ENCODE measurements at places on chromosomes 3 and 15. TPM values are rescaled to one million over a fixed set of nuclear protein-coding genes. Genes with fewer than 3 reads are reported as not detected.

GRIP2 gene
- total RNA-seq, result 1.2 TPM

DNA sequence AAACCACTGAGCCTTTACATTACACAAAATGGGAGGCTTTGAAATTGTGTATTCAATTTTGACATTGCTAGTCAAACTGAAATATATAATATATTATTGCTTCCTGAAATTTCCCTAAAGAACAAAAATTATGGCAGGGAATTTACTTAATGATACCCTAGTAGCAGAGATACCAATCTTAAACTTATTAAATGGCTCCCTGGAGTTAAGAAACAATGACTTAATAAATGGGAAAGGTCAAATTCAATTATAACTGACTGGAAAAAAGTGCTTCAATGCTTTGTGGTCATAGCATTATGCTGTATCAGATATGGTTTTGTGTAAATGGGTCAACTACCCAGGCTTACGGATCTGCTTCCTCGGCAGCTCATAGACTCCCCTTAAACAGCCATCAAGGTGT is 244.1 kb downstream of the CNTN3 start:
- H3K27me3 ChIP-seq, result no peaks in the 10 kb centered on the region
- DNase-seq, result no peak
- no peak overlapping the region for H3K4me3 ChIP-seq
- H3K4me1 ChIP-seq, result no peaks in the 10 kb centered on the region

DNA sequence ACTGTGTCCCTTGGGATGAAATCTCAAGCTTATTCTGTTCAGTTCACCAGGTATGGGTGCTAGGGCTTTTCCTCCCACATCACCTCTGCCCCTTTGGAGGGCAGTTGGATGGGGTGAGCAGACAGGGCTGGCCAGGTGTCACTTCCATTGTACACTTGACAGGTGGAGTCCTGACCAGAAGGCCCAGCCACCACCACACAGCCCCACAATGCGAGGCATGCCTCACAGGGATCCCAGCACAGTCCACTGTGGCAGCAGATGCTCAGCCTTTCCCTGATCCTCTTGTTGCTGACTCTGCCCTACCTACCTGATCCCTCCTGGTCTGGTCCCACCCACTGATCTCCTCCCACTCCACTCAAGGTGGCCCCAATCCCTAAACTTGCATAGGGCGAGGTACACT is 88.2 kb downstream of the ANP32A start:
- no peaks in the 10 kb centered on the region for H3K27me3 ChIP-seq
- DNase-seq, result no peak
- H3K4me3 ChIP-seq, result no peak overlapping the region
- H3K4me1 ChIP-seq, result no peaks in the 10 kb centered on the region
- H3K36me3 ChIP-seq, result no peaks in the 10 kb centered on the region

- no peak overlapping the region for H3K4me3 ChIP-seq
- peak; percentile 46 for DNase-seq
- no peaks in the 10 kb centered on the region for H3K27me3 ChIP-seq
- H3K27ac ChIP-seq, result peak overlapping the region; percentile 87
- no peaks in the 10 kb centered on the region for H3K4me1 ChIP-seq
These were observed 75.5 kb downstream of the ADAMTS9 start for GRCh38 chr3:64612082-64612860.

DNA sequence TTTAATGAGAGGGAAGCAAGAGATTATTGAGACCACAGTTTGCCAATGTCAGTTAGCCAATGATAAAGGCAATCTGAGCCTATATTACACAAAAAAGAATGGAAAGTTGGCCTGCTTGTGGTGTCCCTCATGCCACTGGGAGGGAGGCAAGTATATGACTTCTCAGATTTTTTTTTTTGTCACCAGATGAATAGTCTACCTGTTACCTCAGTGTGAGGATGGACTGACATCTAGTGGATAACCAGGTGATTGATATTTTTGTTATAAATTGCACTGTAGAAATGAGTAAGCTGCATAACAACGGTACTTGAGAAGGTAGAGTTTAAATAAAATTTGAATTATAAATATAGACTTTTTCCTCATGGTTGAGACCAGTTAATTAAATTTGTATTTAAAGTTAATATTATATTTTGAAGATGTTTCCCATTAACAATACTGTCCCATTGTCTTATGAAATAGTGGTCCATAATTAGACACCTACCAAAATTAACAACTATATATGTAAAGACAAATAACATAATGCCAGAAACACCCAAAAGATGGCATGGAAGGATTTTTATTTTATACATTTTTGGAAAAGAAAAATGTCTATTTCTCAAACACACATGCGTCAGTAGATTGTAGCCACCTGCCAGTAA is 237.8 kb upstream of the GADL1 start:
- no peaks in the 10 kb centered on the region for H3K27me3 ChIP-seq
- H3K4me1 ChIP-seq, result no peaks in the 10 kb centered on the region
- DNase-seq, result no peak
- no peak overlapping the region for H3K27ac ChIP-seq
- no peaks in the 10 kb centered on the region for H3K36me3 ChIP-seq

GRCh38 chr3:182969277-182969676 is 11.1 kb downstream of the DCUN1D1 start:
- H3K27ac ChIP-seq, result no peak overlapping the region
- H3K27me3 ChIP-seq, result no peaks in the 10 kb centered on the region
- no peak overlapping the region for H3K4me3 ChIP-seq
- no peaks in the 10 kb centered on the region for H3K36me3 ChIP-seq

- H3K4me3 ChIP-seq, result no peak overlapping the region
- no peak for DNase-seq
- no peak overlapping the region for H3K27ac ChIP-seq
- H3K4me1 ChIP-seq, result no peaks in the 10 kb centered on the region
These were observed 19.3 kb downstream of the PAQR5 start for GRCh38 chr15:69318033-69318432.

DNA sequence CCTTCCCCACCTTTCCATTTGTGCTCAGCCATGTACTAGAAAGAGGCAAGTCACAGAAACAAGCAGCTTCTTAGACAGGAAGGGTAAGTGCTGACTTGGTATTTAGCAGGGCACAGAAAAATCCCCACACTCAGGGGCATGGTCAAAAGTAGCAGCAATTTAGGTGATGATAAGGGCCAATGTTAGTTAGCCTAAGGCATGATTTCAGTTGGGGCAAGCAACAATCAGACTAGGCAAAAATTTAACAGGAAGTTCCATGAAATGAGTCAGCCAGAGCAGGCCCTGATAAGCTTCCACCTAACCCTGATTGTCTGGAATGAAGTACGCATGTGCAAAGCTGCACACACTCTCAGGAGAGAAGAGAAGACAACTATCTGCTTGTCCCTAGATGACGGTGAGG is 423.4 kb upstream of the UBE2E2 start:
- no peak for DNase-seq
- H3K27me3 ChIP-seq, result no peaks in the 10 kb centered on the region
- H3K4me3 ChIP-seq, result no peak overlapping the region
- H3K4me1 ChIP-seq, result no peaks in the 10 kb centered on the region

- H3K4me3 ChIP-seq, result no peak overlapping the region
- H3K27ac ChIP-seq, result no peak overlapping the region
- H3K27me3 ChIP-seq, result peaks cover 11% of the 10 kb centered on the region
- no peaks in the 10 kb centered on the region for H3K4me1 ChIP-seq
These were observed 514.1 kb downstream of the MECOM start for GRCh38 chr3:169149349-169149890.

DNA sequence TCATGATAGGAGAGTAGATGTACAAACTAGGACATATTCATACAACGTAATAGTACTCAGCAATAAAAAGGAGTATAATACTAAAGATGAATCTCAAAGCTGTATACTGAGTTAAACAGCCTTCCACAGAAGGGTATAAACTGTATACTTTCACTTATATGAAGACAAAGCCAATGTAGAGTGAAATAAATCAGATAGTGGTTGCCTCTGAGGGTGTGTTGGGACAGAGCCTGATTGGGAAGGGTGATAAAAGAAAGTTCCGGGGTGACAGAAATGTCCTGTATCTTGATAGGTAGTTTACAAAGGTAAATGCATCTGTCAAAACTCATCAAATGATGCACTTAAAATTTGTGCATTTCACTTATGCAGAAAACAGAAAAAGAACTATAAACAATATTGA is 122.5 kb downstream of the ADAM10 start:
- H3K27me3 ChIP-seq, result no peaks in the 10 kb centered on the region
- no peak for DNase-seq
- H3K27ac ChIP-seq, result peak overlapping the region; percentile 81
- no peaks in the 10 kb centered on the region for H3K36me3 ChIP-seq
- peaks cover 6% of the 10 kb centered on the region for H3K4me1 ChIP-seq

UBP1 gene
- 67.3 TPM for total RNA-seq

GRCh38 chr3:159077860-159078259 is 276.0 kb downstream of the MFSD1 start:
- H3K4me3 ChIP-seq, result no peak overlapping the region
- DNase-seq, result no peak
- H3K36me3 ChIP-seq, result no peaks in the 10 kb centered on the region
- H3K27me3 ChIP-seq, result no peaks in the 10 kb centered on the region
- no peak overlapping the region for H3K27ac ChIP-seq

GRCh38 chr15:99239545-99240198 is 9.7 kb downstream of the TTC23 start:
- H3K4me1 ChIP-seq, result no peaks in the 10 kb centered on the region
- no peak overlapping the region for H3K27ac ChIP-seq
- H3K4me3 ChIP-seq, result no peak overlapping the region
- H3K36me3 ChIP-seq, result no peaks in the 10 kb centered on the region
- DNase-seq, result no peak
- no peaks in the 10 kb centered on the region for H3K27me3 ChIP-seq

GRCh38 chr3:63056932-63057331 is 181.7 kb upstream of the CADPS start:
- H3K27me3 ChIP-seq, result no peaks in the 10 kb centered on the region
- H3K36me3 ChIP-seq, result no peaks in the 10 kb centered on the region
- no peak overlapping the region for H3K4me3 ChIP-seq
- H3K4me1 ChIP-seq, result no peaks in the 10 kb centered on the region

B3GALNT1 gene
- total RNA-seq, result 14.3 TPM

GRCh38 chr3:30864836-30865235 is 29.6 kb downstream of the GADL1 start:
- no peaks in the 10 kb centered on the region for H3K36me3 ChIP-seq
- no peak overlapping the region for H3K4me3 ChIP-seq
- peaks cover 6% of the 10 kb centered on the region for H3K4me1 ChIP-seq
- no peak overlapping the region for H3K27ac ChIP-seq
- no peaks in the 10 kb centered on the region for H3K27me3 ChIP-seq

DNA sequence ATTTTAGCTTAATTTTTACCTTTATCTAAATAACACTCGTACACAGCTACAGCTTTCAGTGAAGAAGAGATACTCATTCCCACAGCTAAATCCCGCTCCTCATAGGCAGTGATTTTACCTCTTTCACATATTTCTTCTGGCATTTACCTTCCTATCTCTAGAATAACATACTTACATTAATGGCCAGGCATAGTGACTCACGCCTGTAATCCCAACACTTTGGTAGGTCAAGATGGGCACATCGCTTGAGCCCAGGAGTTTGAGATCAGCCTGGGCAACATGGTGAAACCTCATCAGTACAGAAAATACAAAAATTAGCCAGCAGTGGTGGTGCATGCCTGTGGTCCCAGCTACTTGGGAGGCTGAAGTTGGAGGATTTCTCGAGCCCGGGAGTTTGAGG is 80.2 kb downstream of the PPARG start:
- no peaks in the 10 kb centered on the region for H3K36me3 ChIP-seq
- no peak for DNase-seq
- no peaks in the 10 kb centered on the region for H3K4me1 ChIP-seq
- no peak overlapping the region for H3K4me3 ChIP-seq
- H3K27ac ChIP-seq, result no peak overlapping the region
- H3K27me3 ChIP-seq, result no peaks in the 10 kb centered on the region

DNA sequence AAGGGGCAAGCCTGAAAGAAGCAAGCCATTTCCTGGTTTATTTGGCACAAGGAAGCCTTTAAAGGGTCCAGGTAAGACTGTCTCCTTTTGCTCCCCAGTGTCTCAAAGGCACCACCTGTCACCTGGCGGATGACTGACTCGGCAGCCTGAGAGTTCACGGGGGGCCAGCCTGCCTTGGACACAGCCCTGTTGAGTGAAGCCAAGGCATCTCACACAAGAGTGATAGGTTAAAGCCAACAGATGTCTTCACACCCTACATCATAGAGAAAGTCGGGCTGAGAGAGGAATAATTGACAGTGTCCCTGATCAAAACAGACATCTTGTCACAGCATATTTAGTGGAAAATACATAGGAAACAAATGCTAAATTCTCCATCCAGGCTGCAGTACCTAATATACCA is 28.2 kb upstream of the LIPC start:
- no peaks in the 10 kb centered on the region for H3K36me3 ChIP-seq
- H3K27ac ChIP-seq, result no peak overlapping the region
- no peaks in the 10 kb centered on the region for H3K4me1 ChIP-seq
- H3K4me3 ChIP-seq, result no peak overlapping the region
- DNase-seq, result no peak

GRCh38 chr3:120552184-120553172 is 43.7 kb upstream of the NDUFB4 start:
- no peak overlapping the region for H3K4me3 ChIP-seq
- no peaks in the 10 kb centered on the region for H3K36me3 ChIP-seq
- H3K4me1 ChIP-seq, result peaks cover 5% of the 10 kb centered on the region
- no peaks in the 10 kb centered on the region for H3K27me3 ChIP-seq

PCSK6 gene
- 1.4 TPM for total RNA-seq

TGM4 gene
- total RNA-seq, result not detected

DNA sequence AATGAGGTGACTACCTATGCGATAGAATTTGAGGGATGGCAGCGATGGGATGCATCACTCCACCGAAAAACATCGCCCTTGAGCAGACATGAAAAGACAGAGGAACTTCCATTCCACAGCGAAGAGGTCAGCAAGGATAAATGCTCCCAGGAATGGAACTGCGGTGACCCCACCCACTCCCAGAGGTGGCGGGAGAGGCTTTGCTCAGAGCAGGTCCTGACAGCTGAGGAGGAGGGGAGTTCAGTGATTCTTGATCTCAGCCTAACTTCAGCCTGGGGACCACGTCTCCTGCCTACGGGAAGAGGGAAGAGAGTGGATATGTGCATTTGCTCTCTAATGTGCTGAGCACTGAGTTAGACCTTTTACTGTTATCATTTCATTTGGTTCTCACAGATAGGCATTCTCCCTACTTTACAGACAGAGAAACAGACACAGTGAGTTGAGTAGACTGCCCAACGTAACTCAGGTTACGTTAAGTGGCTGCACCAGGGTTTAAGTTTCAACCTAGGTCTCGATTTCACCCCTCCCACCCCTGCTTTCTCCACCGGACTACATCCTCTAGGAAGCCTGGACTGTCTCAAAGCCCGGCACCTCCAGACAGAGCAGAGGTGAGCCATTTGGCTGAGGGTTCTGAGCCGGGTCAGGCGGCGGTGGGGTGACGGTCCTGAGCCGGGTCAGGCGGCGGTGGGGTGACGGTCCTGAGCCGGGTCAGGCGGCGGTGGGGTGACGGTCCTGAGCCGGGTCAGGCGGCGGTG is 170.0 kb downstream of the RAB11A start:
- H3K36me3 ChIP-seq, result no peaks in the 10 kb centered on the region
- H3K4me1 ChIP-seq, result no peaks in the 10 kb centered on the region
- no peak overlapping the region for H3K27ac ChIP-seq
- H3K27me3 ChIP-seq, result no peaks in the 10 kb centered on the region
- no peak for DNase-seq

- H3K4me3 ChIP-seq, result no peak overlapping the region
- H3K27ac ChIP-seq, result no peak overlapping the region
- DNase-seq, result no peak
- no peaks in the 10 kb centered on the region for H3K36me3 ChIP-seq
- no peaks in the 10 kb centered on the region for H3K4me1 ChIP-seq
These were observed 134.4 kb upstream of the ROBO1 start for GRCh38 chr3:79902151-79902550.

MYZAP gene
- total RNA-seq, result 17.7 TPM

GRCh38 chr15:100502651-100503050 is 26.1 kb downstream of the CERS3 start:
- no peaks in the 10 kb centered on the region for H3K27me3 ChIP-seq
- no peaks in the 10 kb centered on the region for H3K4me1 ChIP-seq
- no peak overlapping the region for H3K27ac ChIP-seq
- H3K4me3 ChIP-seq, result no peak overlapping the region
- H3K36me3 ChIP-seq, result no peaks in the 10 kb centered on the region

- no peak overlapping the region for H3K27ac ChIP-seq
- no peaks in the 10 kb centered on the region for H3K27me3 ChIP-seq
- H3K36me3 ChIP-seq, result no peaks in the 10 kb centered on the region
These were observed 910.7 kb downstream of the TBL1XR1 start for GRCh38 chr3:176286476-176287085.
